ENCODE measurements at places on chromosomes 4 and X.

DNA sequence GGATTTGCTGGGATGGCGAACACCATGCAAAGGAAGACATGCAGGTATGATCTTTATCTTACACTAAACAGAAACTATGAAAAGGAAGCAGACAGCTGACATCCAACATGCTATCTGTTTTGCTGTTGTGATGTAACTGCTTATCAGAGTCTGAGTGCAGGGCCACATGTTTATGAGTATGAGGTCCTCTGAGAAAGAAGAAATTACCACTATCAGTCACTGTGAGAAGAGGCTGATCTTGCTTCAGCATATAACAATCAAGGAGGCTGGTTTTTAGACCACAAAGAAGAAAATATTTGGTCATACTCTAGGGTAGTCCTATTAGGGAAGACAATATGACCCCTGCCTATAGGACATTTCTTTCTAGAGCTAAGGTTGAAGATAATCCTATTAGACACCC, 18.5 kb downstream of the CLGN start:
- no peak for DNase-seq

GRCh38 chr4:161767116-161767515, 396.7 kb downstream of the FSTL5 start:
- no peak for DNase-seq

- DNase-seq: no peak
These were observed 6.7 kb downstream of the TEC start for GRCh38 chr4:48262926-48263325.

- DNase-seq: no peak
These were observed 47.8 kb downstream of the TMA16 start for GRCh38 chr4:163542275-163542674.

- no peak for DNase-seq
These were observed 22.7 kb downstream of the POU4F2 start for GRCh38 chr4:146661367-146661766.

DNA sequence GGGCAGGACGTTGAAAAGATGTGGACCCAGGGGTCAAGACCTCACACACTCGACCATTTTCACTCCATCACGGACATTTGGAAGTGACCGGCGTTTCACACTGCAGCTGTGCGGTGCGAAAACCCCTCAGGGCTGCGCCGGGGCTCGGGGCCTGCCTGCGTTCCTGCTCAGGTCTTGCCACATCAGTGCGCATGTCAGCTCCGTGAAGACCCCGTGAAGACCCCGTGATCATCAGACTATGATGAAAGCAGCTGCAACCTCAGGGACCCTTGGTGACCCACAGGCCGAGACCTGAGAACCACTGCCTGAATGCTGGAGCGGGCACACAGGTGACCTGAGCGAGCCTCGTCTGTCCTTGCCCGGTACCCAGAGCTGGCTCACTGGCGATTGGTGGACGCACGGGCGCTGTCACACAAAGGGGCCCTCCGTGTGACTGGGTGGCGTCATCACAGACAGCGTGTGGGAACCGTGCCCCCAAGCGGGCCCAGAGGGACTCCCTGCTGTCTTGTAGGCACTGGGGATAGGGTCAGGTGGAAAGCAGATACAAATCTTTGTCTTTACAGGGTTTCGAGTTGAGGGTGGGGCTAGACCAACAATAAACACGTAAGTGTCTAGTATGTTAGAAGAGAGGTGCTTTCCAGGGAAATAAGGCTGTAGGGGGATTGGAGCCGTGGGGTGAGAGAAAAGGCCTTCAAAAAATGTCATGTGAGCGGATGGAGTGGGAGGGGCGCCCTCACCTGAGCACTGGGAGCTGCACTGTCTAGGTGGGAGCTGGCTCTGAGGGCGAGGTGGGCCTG, 12.7 kb downstream of the MSANTD1 start:
- DNase-seq: no peak

GRCh38 chr4:183867247-183867646, 37.9 kb upstream of the STOX2 start:
- no peak for DNase-seq

DNA sequence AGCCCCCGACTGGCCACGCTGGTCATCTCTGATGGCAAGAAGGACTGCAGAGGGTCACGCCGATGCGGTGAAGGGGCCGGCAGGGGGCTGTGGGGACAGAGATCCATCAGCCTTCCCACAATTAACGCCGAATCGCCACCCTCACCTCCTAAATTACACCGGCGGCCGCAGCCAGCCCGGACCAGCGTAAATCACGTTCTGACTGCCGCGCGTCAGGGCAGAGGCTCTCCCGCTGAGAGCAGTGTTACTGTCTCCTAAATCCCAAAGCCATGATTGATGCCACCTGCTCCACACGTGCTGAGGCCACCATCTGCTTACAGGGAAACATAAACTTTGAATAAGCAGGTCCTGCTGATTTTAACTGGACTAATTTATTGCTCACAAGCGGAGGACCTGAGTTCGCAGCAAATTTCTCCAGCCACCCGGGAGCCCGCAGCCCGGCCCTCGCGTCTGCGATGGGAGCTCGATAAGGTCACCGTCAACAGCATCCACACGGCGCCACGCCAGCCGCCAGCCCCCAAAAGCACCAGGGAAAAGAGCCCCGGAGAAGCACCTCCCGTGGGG, 127.3 kb upstream of the NKX1-1 start:
- no peak for DNase-seq

DNA sequence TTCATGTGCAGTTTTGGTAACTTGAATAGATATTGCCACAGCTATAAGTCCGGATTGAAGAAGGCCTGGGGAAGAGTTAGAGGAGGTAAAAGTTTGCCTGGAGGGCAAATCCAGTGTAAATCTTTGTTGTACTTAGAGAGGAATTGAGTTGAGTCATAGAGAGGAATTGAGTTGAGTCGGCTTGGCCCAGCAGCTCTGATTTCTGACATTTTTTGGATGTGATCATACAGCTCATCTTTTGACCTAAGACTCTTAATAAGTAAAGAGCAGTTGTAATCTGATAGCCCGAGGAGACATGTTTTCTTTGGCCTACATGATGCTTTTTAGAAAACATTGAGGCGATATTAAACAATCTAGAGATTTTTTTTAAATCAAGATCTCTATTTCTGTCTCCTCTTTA, 3.9 kb downstream of the KIT start:
- no peak for DNase-seq

DNA sequence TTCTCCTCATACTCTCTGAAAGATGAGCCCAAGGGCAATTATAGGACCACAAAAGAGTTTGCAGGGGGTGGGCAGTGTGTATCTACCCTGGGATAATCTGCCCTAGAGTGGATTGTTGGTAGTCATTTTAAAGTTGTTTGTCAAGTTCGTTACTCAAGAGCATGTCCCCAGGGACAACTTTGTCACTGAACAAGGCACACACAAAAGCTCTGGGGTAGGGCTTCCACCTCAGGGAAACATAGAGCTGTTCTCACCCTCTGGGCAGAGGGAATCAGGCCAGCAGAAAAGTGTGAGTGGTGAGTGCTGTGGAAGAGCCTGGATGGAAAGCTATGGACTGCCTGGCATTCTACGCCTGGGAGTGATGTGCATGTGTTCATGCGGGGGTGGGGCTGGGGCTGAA, 23.3 kb upstream of the LEF1 start:
- DNase-seq: no peak

DNA sequence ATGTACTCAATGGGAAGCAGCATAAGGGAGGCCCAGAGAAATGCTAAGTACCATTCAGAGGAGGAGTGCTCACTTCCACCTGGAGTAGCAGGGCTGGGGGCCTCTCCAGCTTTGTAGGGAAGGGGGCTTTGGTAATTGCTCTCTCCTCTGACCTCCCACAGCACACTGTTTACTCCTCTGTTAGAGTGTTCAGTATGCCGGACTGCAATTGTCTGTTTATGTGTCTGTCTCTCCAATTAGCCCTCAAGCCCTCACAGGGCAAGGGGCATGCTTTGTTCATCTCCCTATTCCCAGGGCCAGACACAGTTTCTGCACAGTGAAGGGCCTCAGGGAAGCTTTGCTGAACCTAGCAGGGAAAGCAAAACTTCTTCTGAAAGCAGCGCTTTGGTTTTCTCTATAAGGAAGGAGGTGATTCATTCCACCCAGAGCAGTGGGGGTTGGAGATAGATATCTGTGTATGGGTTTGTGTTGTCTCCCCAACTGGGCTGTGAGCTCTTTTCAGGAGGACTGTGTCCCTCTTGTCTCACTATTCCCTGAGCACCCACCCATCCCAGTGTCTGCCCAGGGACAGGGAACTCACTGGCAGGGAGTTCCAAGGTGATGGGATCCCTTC, 50.0 kb upstream of the VMA21 start:
- no peak for DNase-seq

- DNase-seq: no peak
These were observed 70.3 kb downstream of the DDX60 start for GRCh38 chr4:168248176-168248710.

GRCh38 chrX:71365356-71365874, 742 bp upstream of the TAF1 start:
- DNase-seq: no peak

DNA sequence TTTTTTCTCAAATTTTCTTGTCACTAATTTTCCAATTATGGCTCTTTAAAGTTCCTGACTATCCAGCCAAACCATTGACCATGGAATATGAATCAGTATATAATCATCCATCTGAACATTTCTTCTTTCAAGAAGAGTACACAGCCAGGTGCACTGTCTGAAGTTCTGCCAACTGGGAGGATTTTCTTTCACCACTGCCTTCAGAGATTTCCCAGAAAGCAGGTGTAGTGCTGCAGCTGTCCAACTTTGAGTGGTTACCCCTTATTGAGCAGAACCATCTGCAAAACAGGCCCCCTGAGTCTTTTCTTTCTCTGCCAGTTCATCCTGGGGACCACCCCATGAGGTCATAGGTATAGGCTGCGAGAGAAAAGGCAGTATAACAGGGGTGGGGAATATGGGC, 1213.2 kb downstream of the RAPGEF2 start:
- DNase-seq: no peak

- DNase-seq: no peak
These were observed 230.9 kb downstream of the HS3ST1 start for GRCh38 chr4:11197631-11198341.

GRCh38 chr4:126604268-126604867, 1028.4 kb upstream of the INTU start:
- DNase-seq: no peak

GRCh38 chr4:169489306-169489705, 123.1 kb downstream of the NEK1 start:
- DNase-seq: no peak

GRCh38 chr4:151184523-151185458, 85.4 kb downstream of the RPS3A start:
- DNase-seq: no peak

GRCh38 chr4:156998500-156999174, 27.0 kb upstream of the PDGFC start:
- DNase-seq: no peak
